ENCODE measurements at places on chromosomes 16 and 17. TPM values are rescaled to one million over a fixed set of nuclear protein-coding genes. Genes with fewer than 3 reads are reported as not detected.
A peak's percentile ranks its signal among the peaks of the same experiment; 100 is the strongest.

- DNase-seq: no peak
These were observed 24.0 kb upstream of the STH start for GRCh38 chr17:45974916-45975630.

DNA sequence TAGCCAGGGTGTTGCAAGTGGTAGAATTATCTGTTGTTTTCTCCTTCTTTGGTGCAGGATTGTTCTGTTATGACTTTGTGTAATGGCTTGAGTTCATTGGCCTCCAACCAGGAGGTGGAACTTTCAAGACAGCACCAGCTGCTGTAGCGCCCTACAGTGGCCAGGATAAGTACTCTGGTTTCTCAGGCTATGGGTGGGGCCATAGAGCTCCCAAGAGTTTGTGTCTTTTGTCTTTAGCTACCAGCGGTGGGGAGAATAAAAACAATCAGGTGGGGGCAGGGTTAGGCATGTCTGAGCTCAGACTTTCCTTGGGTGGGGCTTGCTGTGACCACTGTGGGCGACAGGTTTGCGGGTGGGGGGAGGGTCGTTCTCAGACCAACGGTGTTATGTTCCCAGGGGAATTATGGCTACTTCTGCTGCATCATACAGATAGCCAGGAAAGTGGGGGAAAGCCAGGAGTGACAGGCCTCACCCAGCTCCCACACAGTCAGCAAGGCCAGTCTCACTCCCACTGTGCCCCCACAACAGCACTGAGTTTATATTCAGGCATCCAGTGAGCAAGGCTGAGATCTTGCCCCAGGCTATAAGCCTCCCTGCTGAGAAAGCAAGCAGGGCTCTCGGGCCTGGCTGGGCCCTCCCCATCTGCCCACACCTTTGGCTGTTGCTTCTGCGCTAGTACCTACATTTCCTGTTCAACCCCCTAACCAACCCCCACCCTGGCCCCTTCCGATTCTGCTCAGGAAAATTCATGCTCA, 15.4 kb downstream of the ABCA10 start:
- DNase-seq: no peak

DNA sequence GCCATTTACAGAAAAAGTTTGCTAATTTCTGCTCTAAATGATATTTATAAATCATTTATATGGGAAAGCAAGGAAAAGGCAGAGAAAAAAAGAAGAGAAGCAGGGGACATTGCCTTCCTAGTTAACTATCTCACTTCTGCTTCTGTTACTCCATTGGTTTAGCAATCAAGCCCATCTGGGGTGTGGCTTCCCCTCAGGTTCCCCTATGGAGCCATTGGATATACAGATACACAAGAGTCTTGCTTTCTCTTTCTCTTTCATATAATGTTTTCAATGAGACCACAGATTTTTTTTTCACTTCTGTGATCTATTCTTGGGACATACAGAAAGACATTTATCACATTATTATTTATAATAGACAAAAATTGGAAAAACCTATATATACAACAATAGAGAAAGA, 105.6 kb upstream of the TOM1L1 start:
- DNase-seq: no peak

The TMIGD1 gene
- total RNA-seq: not detected

GRCh38 chr17:15454346-15454745, 13.1 kb downstream of the CDRT4 start:
- DNase-seq: no peak

DNA sequence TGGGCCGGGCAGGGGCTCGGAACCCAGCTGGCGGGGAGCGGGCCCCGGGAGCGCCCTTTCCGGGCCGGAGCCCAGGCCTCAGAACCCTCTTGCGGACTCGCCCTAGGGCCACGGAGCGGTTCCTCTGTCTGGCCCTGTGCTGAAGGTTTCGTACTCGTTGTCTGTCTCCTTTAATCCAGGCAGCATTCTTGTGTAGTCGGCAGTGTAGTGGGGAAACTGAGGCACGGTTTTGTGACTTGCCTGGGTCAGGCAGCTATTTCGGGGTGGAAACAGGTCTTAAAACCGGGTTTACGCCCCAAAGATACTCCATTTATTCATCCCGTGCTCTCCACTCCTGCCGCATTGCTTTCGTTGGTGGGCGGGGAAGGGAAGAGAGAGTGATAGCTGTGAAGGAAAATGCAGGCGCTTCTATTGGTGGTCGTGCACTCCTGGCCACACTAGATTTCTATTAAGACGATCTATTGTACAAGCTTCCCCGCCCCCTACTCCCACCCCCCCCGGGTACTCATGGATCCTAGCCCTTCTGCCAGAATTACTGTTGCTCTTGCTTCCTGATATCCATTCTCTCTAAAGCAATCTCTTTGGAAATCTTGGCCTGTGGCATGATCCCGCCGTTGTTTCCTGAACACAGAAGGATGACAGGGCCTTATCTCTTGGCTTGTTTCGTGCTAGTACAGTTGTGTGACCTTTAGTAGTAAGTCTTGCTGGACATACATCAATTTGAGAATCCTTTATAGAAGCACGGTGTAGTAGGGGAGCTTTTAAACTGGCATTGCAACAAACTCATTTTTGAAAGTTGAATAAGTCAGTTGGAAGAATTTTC, 751 bp downstream of the DCAF7 start:
- peak; percentile 29 for DNase-seq

GRCh38 chr17:50129728-50130558, at the start of gene SAMD14:
Gene SAMD14, minus strand, starts transcription at chr17:50130160. Its CDS starts 5,201 bp downstream, at chr17:50124959.
- peak; percentile 57 for DNase-seq

DNA sequence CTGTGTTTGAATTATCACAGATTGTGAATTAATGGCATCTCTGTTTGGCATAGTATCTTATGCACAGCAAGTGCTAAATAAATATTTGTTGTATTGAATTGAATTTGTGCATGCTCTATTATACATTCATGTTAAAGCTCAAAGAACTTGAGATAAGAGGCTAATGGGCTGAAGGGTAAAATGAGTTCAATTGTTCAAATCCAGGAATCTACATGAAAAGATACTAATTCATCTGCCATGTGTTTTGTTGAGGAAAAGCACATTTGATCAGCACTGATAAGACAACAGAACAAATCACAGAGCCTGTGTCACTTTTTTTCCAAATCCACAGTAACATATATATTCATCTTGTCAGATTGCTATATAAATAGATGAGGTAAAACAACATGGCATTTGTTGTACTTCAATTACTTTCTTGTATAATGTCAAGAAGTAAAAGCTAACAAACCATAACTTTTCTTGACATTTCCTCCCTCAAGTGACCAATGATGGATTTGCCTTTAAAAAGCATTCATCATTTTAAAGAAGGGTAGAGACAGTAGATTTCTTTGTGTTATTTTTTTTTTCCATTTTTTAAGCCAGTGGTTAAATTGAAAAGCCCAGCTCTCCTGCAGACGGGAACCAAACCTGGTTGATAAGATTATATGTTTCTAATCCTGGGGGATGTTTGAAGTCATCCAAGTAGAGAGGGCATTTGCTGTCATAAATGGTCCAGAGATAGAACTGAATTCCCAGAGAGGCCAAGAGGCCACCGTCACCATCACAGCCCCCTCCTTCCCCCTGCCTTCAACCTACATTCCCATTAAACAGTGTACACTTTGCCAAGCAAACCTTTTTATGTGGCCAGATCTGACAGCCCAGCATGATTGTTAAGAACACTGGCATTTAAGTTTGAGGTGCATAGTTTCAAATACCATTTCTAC, 123.0 kb downstream of the CHD9NB start:
- DNase-seq: no peak

- DNase-seq: peak; percentile 57
These were observed 15.3 kb upstream of the CACNA1H start for GRCh38 chr16:1137604-1138003.

GRCh38 chr17:797236-797840, 15.2 kb downstream of the MRM3 start:
- DNase-seq: no peak

Measured in IMR-90 (cell line).